ENCODE measurements at places on chromosomes 6 and 20.
A peak's percentile ranks its signal among the peaks of the same experiment; 100 is the strongest.

- DNase-seq, result no peak
Measured at GRCh38 chr6:133555685-133556084, 314.5 kb downstream of the EYA4 start.

GRCh38 chr6:145069966-145070365 lies 665.4 kb downstream of the EPM2A start:
- no peak for DNase-seq

DNA sequence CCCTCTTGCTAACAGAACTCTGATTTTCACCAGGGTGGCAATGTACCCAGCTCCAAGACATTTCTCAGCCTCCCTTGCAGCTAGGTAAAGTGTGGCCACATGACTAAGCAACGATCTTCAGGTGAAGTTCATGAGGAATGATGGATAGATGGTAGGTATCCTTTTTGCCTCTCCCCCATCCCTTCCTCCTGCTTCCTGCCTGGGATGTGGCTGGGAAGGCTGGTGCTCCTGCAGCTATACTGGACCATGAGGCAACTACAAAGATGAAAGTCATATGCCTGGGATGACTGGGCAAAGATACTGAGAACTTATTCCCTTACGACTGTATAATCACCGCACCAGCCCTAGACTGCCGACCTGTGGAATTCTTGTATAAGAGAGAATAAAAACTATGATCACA lies 13.4 kb downstream of the ZNF335 start:
- DNase-seq, result no peak

- no peak for DNase-seq
Measured at GRCh38 chr6:40806256-40806864, 219.2 kb upstream of the LRFN2 start.

DNA sequence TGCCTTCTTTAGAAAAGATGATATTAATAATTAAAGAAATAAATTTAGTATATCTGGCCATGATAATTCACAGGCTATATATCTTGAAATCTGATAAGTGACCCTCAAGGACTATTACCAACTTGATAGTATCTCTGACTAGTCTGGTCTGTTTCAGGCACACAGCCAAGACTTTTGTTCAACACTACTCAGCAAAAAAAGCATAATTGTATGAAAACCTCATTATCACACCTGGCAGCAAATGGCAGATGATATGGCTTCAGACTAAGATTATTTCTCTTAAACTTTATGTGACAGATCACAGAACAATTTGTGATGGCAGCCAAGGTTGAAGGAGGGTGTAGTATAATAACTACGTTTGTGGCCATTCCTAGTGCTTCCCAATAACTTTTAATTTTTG lies 114.7 kb downstream of the RWDD2A start:
- no peak for DNase-seq

GRCh38 chr6:21749754-21750153 lies 156.2 kb downstream of the SOX4 start:
- no peak for DNase-seq

- DNase-seq, result no peak
Measured at GRCh38 chr6:138572167-138572875, 73.0 kb upstream of the NHSL1 start.

DNA sequence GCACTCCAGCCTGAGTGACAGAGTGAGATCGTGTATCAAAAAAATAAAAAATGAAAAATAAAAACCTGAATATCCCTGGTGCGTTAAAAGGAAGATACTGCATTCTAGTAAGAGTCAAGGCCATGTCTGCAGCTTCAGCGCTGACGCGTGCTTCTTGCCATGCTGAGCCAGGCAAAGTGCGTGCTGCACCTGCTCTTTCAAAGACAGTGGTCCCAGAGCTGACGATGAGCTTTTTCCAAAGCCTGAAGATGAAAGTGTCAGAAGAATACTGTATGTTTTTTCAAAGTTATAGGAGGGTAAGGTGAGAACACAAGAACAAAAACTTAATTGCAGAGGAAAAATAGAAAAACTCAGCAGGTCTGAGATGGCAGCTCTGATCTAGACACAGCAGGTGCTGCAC lies 115.1 kb downstream of the RNASET2 start:
- DNase-seq, result no peak

DNA sequence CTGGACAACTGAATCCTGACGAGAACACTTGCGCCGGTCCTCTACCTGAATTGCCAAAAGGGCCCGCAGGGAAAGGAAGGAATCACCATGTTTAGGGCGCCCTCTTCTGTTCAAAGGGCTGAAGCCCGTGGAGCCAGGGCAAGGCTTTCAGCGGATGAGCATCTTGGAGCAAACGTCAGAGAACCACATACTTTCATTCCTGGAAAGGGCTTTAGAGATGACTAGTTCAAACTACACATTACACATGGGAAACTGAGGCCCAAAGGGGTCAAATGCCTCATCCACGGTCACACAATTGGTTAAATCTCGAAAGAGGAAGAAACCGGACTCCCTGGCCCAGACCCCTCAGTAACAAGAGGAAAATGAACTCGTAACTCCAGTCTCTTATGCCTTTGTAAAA lies 11.5 kb upstream of the ZNF133 start:
- peak; percentile 61 for DNase-seq

- DNase-seq, result no peak
Measured at GRCh38 chr20:31678389-31679356, 41.0 kb downstream of the COX4I2 start.

DNA sequence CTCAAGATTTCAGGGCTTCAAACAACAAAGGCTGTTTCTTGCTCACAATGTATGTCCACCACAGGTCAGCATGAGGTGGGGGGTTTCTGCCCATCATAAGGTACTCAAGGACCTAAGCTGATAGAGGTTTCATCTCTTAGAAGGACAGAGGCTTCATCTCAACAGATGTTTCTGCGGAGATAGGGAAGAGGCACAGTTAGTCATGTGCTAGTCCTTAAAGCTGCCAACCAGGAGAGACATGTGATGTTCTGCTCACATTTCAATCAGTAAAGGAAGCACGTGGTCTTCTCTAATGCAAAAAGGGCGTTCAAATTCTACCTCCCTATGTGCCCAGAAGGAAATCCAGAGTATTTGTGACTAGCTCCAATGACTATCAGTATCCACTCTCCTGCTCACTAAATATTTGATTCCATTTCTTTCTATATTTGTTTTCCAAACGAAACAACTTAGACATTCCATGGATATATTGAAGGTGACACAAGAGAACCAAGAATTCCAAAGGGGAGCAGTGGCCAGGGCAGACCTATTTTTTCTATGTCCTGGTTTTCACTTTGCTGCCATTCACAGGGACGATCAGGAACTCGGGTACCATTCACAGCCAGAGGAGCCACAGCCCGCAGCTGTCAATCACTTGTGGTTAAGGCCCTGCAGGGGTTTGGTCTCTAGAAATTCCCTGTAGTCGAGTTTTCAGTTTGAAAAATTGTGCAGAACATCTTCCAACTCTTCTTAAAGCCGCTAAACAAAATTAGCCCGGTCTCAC lies 173.2 kb upstream of the FOXA2 start:
- no peak for DNase-seq

DNA sequence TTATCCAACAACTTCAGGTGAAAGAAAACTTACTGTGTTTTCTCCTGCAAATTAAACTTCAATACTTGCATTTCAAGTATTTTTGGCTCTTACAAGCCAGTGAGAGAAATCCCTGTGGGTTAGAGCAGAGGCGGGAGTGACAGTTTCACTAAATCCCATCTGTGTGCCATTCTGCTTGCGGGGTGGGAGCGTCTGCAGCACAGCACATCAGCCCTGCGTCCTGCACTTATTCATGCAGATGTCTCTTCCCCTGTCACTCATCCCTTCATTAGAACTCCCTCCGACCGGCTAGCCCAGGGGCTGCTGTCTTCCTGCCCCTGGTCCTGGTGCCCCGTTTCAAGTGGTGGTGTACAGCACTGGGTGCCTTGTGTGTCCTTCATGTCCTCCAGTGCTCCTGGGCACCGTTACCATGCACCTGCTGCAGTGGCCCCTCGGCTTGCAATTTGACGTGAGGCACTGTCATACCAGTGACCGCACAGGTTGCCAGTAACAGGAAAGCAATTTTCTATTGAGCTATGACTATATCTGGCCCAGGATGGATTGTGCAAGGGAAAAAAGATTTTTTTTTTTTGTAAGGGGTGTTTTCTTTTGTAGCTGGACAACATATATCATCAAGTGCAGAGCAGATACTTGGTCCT lies 59.4 kb downstream of the INSM1 start:
- no peak for DNase-seq

GRCh38 chr6:124022641-124023040 lies 219.0 kb downstream of the NKAIN2 start:
- DNase-seq, result no peak

DNA sequence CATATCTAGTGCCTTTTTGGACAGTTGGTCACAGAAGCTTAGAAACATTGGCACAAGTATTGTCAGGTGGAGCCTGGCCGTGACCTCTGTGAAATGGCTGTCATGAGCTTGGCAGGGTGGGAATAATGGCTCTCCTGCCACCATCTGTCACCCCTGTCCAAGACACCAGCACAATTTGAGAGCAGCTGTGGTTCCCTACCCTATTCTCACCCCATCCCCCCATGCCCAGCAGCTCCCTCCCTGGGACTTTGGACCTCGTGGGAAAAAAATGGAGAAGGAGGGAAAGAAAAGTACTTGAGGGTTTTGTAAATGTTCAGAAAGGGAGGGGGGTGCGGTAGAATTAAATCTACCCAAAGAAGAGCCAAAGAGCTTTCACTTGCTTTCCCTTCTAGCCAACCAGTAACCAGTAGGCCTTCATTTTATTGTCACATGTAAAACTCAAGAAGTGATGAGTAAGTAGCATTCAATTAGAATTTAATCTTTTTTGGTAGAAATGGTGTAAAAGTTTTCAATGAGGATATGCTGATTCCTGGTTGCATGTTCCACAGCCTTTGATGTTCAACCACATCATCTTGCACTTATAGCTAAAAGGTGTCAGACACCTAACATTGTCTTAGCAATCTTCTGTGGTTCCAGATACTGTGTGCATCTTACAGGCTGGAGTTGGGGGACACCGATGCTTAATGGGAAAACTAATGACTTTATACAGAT lies 263.5 kb upstream of the TAB2 start:
- no peak for DNase-seq

GRCh38 chr6:84137989-84138575 lies 89.4 kb downstream of the CEP162 start:
- DNase-seq, result no peak

- no peak for DNase-seq
Measured at GRCh38 chr20:32356622-32357374, 1.3 kb upstream of the ASXL1 start.

GRCh38 chr6:27642744-27643456 lies 170.0 kb upstream of the ZNF184 start:
- no peak for DNase-seq

DNA sequence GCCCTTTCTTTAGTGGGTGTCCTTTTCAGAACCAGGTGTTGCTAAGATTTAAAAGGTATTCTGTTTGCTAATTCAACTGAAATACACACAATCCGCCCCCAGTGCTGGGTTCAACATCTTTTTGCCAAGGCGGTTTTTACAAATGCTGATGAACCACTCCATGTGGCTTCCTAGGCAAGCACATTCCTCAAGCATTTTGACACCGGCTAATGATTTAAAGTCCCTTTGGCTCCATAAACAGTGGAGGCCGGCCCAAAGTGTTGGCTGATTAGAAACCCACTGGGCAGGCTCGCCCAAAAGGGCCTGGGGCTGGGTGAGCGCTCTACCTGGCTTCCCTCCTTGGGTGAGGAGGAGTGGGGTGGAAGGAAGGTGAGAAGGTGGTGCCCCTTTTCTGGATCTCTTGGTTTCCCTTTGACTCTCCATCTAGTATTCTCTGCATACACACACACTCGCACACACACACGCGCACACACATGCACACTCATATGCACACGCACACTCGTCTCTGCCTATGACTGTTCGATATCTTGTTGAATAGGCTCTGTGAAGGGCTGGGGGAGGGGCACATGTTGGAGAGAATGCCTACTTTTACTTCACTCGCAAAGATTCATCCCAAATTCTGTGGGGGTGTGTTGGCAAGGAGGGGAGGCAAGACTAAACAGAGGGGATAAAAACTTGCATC lies 66.7 kb upstream of the ARMC2 start:
- no peak for DNase-seq

GRCh38 chr20:32474967-32475811 lies 109.9 kb downstream of the NOL4L start:
- no peak for DNase-seq

- no peak for DNase-seq
Measured at GRCh38 chr6:78947529-78947928, 80.2 kb downstream of the IRAK1BP1 start.

DNA sequence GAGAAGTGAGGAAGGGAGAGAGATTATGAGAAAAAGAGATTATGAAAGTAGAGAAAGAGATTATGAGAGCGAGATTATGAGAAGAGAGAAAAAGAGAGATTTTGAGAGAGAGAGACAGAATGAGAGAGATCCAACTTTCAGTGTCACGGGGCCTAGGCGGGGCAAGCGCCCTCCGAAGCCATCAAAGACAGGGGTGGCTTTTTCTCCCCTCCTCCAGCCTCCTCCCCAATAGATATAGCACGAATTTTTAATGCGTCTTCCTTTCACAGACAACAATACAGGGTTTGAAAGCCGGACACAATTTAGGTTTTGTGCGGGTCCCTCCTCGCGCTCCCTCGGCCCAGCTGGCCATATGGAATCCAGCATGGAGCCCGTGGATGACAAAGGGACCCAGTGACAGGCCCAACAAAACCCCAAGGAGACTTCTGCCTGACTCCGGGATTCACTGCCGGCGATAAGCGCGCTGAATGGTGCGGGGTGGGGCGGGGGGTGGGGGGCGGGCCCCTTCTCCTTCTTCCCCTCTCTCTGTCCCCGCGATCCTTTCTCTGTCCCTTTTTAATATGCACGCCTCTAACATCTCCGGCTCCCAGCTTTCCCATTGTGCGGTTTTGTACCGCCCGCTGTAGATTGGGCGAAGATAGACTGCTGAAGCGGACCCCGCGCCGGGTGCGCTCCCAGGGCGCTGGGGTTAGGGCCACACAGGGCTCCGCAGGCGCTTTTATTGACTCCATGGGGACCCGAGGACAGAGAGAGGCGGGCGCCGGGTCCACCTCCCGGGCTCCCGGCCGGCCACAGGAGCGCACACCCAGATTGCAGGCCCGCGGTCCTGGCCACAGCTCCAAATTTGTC lies 5.4 kb downstream of the NKX2-2 start:
- DNase-seq, result no peak

Data from stimulated activated CD4-positive, alpha-beta T cell treated with anti-CD3 and anti-CD28 coated beads, Interleukin-2, amount 100 ng/mL, for 48 hours (primary cell).